Left ventricle myocardium inferior (tissue), 1 donor: ENCODE measurements at places on chromosomes 3 and 15. TPM values are rescaled to one million over a fixed set of nuclear protein-coding genes. Genes with fewer than 3 reads are reported as not detected.

CCDC191 gene
- 0.77 TPM for total RNA-seq

DNA sequence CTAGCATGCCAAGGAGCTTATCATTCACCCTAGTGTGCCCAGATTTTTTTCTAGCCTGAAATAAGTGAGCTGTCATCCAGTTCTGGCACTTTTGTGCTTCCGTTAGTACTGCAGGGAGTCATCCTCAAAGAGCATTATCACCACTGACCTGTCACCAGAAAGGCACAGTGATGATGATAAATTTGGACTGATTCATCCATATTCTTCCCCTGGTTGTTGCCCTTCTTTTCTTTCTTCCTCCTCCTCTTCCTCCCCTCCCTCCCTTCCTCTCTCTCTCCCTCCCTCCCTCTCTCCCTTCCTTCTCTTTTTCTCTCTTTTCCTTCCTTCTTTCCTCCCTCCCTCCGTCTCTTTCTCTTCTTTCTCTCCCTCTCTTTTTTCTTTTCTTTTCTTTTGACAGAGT, 21.3 kb downstream of the SLC35G2 start:
- H3K27me3 ChIP-seq = no peaks in the 10 kb centered on the region
- H3K4me1 ChIP-seq = peaks cover 38% of the 10 kb centered on the region
- no peak for DNase-seq
- H3K36me3 ChIP-seq = no peaks in the 10 kb centered on the region
- H3K4me3 ChIP-seq = no peak overlapping the region

- no peak overlapping the region for H3K4me3 ChIP-seq
- no peak overlapping the region for H3K27ac ChIP-seq
- DNase-seq = no peak
- peaks cover 10% of the 10 kb centered on the region for H3K27me3 ChIP-seq
Measured at GRCh38 chr3:42434777-42435380, 24.5 kb upstream of the LYZL4 start.

MYL3 gene
- 7,440 TPM for total RNA-seq

- peak overlapping the region; percentile 77 for H3K27ac ChIP-seq
- no peak overlapping the region for H3K4me3 ChIP-seq
- peaks cover 24% of the 10 kb centered on the region for H3K36me3 ChIP-seq
- no peak for DNase-seq
- H3K27me3 ChIP-seq = no peaks in the 10 kb centered on the region
- H3K4me1 ChIP-seq = peaks cover 70% of the 10 kb centered on the region
Measured at GRCh38 chr15:74045636-74046274, 36.6 kb downstream of the GOLGA6A start.

- H3K36me3 ChIP-seq = no peaks in the 10 kb centered on the region
- peak overlapping the region; percentile 10 for H3K27ac ChIP-seq
- H3K27me3 ChIP-seq = no peaks in the 10 kb centered on the region
- peaks cover 74% of the 10 kb centered on the region for H3K4me1 ChIP-seq
- H3K4me3 ChIP-seq = no peak overlapping the region
- no peak for DNase-seq
Measured at GRCh38 chr15:68587769-68588385, 9.1 kb downstream of the CORO2B start.

SERINC4 gene
- 0.44 TPM for total RNA-seq

KBTBD13 gene
- total RNA-seq = 5.2 TPM

- peak overlapping the region; percentile 86 for H3K4me3 ChIP-seq
- no peak for DNase-seq
- no peaks in the 10 kb centered on the region for H3K27me3 ChIP-seq
- peaks cover 45% of the 10 kb centered on the region for H3K36me3 ChIP-seq
- peak overlapping the region; percentile 99 for H3K27ac ChIP-seq
Measured at GRCh38 chr3:50319894-50320625, 2.5 kb downstream of the HYAL2 start.

SST gene
- total RNA-seq = not detected

GOLGA8Q gene
- total RNA-seq = 0.74 TPM

- H3K4me3 ChIP-seq = peak overlapping the region; percentile 80
- no peaks in the 10 kb centered on the region for H3K27me3 ChIP-seq
- DNase-seq = peak; percentile 65
- peaks cover 59% of the 10 kb centered on the region for H3K4me1 ChIP-seq
- H3K36me3 ChIP-seq = peaks cover 22% of the 10 kb centered on the region
Measured at GRCh38 chr15:42273900-42274701, 868 bp upstream of the TMEM87A start.

- peak; percentile 27 for DNase-seq
- peak overlapping the region; percentile 54 for H3K4me3 ChIP-seq
- H3K27me3 ChIP-seq = peaks cover 90% of the 10 kb centered on the region
- H3K4me1 ChIP-seq = peaks cover 21% of the 10 kb centered on the region
- H3K27ac ChIP-seq = no peak overlapping the region
Measured at GRCh38 chr3:194395778-194396538, 3.1 kb downstream of the GP5 start.

DNA sequence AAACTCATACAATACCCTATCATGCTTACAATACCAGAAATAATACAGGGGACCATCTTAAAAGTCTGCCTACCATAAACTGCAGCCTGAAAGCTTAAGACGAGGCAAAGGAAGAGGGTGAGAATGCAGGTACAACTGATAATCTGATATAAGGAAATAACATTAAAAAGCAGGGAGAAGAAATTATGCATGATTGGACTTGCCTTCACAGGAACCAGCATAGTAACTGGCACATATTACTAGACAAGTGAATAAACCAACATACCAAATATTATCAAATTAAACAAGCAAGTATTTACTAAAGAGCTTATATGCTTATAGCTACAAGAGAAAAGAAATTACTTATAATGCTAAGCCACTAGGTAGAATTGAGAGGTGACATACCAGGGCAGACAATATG, 18.7 kb downstream of the ANKRD28 start:
- no peak overlapping the region for H3K4me3 ChIP-seq
- no peak overlapping the region for H3K27ac ChIP-seq
- DNase-seq = no peak
- no peaks in the 10 kb centered on the region for H3K36me3 ChIP-seq
- H3K4me1 ChIP-seq = peaks cover 20% of the 10 kb centered on the region

SNRPA1 gene
- 26.8 TPM for total RNA-seq

DNA sequence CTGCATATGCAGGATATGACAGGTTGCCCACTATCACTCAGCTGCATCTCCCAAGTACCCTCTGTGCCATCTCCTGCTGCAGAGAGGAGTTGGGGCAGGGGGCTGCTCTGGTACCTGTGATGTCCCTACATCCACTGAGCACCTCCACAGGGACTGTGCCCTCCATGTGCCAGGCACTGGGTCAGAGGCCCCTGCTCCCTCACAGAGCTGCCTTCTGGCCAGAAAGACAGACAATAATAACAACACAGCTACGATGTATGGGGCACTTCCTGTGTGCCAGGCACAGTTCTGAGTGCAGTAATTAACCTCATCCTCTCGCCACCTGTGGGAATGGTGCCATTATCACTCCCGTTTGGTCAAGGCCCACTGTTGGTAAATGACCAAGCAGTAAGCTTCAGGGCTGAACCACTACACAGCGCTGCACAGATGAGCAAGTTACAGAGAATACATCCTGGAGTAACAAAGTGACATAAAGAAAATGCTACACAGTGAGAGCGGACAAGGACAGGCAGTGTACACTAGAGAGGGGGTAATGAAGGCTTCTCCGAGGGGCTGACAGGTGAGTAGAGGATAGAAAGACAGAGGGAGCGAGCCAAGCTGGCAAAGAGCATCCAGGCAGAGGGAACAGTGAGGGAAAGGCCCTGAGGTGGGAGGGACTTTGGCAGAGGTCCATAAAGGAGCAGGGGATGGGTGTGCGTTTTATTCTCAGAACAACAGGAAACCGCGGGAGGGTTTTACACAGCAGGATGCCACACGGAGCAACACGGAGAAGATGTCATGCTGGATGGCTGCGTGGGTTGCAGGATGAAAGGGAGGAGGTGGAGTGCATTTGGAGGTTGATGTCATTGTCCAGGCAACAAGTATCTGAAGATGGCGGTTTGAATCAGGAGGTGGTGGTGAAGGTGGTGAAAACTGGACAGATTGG, 13.6 kb downstream of the WNT7A start:
- H3K27me3 ChIP-seq = peaks cover 77% of the 10 kb centered on the region
- H3K36me3 ChIP-seq = no peaks in the 10 kb centered on the region
- H3K4me1 ChIP-seq = no peaks in the 10 kb centered on the region
- no peak overlapping the region for H3K4me3 ChIP-seq
- no peak for DNase-seq

DNA sequence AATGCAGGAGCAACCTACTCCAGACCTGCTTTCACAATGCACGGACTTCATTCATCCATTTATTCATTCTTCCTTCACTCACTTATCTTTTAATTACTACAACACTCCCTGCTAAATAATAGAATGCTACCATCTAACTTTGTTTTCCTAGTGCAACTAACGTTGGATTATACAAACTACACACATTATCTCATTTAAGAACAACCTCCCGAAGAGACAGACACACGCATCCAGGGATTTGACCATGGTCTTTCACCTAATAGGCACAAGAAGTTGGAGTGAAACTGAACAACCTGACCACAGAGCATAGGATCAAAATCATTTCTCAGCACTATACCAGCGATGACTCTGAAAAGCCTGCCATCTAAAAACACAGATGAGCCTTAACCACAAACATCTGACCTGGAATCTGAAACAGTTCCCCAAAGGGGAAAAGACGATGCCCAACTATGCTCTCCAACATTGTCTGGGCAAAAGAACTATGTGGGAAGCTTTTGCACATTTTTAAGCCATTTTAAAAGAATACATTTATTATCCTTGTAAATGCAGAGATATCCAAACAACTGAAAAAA, 21.0 kb downstream of the ZNF385D start:
- H3K27me3 ChIP-seq = no peaks in the 10 kb centered on the region
- H3K27ac ChIP-seq = no peak overlapping the region
- no peak overlapping the region for H3K4me3 ChIP-seq
- no peaks in the 10 kb centered on the region for H3K4me1 ChIP-seq
- DNase-seq = no peak

GRCh38 chr3:34582055-34582454, 783.6 kb downstream of the PDCD6IP start:
- DNase-seq = no peak
- no peaks in the 10 kb centered on the region for H3K27me3 ChIP-seq
- H3K4me3 ChIP-seq = no peak overlapping the region
- H3K4me1 ChIP-seq = no peaks in the 10 kb centered on the region
- H3K27ac ChIP-seq = no peak overlapping the region

DNA sequence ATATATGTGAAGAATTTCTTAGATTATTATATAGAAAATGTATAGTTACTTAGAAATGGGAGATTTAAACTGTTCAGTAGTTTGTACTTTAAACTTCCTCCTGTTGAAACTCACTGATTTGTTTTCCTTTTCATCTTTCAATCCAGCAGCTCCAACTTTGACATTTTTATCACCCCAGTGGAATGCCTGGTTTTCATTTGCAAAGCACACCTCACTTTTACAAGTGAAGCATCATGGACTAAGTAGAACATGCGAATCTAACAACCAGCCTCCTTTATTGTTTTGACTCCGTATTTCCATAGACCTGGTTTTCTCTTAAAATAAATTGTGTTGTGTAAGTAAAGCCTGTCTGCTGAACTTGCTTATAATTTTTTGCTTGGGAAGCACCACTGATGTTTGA, 97.8 kb upstream of the ROBO2 start:
- no peaks in the 10 kb centered on the region for H3K27me3 ChIP-seq
- H3K4me3 ChIP-seq = no peak overlapping the region
- no peak for DNase-seq
- H3K4me1 ChIP-seq = no peaks in the 10 kb centered on the region
- H3K27ac ChIP-seq = no peak overlapping the region
- no peaks in the 10 kb centered on the region for H3K36me3 ChIP-seq

GRCh38 chr3:359672-360071, 163.1 kb downstream of the CHL1 start:
- no peak overlapping the region for H3K27ac ChIP-seq
- no peak for DNase-seq
- no peaks in the 10 kb centered on the region for H3K36me3 ChIP-seq
- H3K27me3 ChIP-seq = no peaks in the 10 kb centered on the region
- H3K4me1 ChIP-seq = peaks cover 6% of the 10 kb centered on the region
- no peak overlapping the region for H3K4me3 ChIP-seq

DNA sequence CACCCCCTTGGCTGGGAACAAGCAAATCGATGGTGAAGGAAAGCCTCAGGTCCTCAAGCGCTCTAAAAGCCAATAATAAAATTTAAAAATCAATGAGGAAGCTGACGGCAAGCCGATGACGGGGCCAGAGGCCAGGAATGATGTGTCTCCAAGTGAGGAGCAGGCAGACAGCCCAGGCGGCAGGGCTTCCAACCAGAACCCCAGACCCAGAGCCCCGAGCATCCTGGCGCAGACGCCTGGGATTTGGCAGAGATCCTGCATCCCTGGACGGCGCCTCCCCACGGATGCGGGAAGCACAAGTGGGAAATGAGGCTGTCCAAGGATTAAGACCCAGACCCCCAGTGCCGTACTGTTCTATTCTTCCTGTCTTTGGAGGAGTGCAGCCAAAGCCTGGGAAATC, 123.0 kb upstream of the PROK2 start:
- no peak overlapping the region for H3K4me3 ChIP-seq
- no peak overlapping the region for H3K27ac ChIP-seq
- H3K36me3 ChIP-seq = no peaks in the 10 kb centered on the region
- peaks cover 11% of the 10 kb centered on the region for H3K4me1 ChIP-seq
- no peak for DNase-seq

- DNase-seq = no peak
- H3K4me3 ChIP-seq = no peak overlapping the region
- H3K27ac ChIP-seq = no peak overlapping the region
- H3K27me3 ChIP-seq = peaks cover 31% of the 10 kb centered on the region
Measured at GRCh38 chr3:193874997-193875593, 260.9 kb upstream of the HES1 start.

IGF2BP2 gene
- 17.9 TPM for total RNA-seq

DNA sequence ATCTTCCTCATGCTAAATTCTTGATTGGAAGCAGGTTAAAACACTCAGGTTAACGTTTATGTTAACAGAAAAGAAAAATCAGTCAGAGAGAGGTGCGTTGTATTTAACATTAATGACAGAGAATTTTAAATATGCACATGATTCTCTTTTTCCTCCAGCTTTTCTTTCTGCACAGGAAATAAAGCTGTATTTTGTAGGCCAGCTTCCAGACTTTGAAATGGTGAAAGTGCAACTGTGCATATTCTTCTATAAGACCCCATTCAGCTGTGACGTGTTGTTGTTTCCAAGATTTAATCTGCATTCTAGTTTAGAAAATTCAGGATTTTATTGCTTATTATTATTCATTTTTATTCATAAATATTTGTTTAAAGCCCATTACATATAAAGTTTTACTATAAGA, 11.8 kb downstream of the MBNL1 start:
- H3K4me3 ChIP-seq = peak overlapping the region; percentile 47
- peaks cover 100% of the 10 kb centered on the region for H3K4me1 ChIP-seq
- peak overlapping the region; percentile 99 for H3K27ac ChIP-seq
- H3K27me3 ChIP-seq = no peaks in the 10 kb centered on the region
- no peaks in the 10 kb centered on the region for H3K36me3 ChIP-seq
